Stimulated activated CD8-positive, alpha-beta memory T cell treated with anti-CD3 and anti-CD28 coated beads, Interleukin-4, amount 100 ng/mL, for 1 hour (primary cell): ENCODE measurements at places on chromosomes 1 and 21.
A peak's percentile ranks its signal among the peaks of the same experiment; 100 is the strongest.

DNA sequence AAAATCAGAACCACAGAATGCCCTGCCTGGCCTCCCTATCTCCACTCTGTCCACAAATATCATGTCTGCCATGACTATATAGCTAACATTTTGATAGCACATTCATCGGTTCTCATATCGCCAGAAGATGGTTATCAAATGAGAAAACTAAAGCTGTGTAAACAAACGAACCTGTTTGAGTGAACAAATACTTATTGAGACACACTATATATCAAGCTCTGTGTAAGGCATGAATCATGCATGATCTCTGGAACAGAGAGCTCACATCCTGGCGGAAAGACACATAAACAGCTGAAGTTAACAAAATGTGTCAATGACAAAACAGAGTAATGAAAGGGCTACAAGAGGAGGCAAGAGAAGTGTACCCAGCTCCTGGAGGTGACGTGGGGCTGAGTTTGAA is 13.1 kb downstream of the KCND3 start:
- no peak for DNase-seq

- DNase-seq = no peak
Observed at GRCh38 chr1:79568411-79568810, 561.9 kb upstream of the ADGRL4 start.

- DNase-seq = no peak
Observed at GRCh38 chr1:161935264-161935663, 88.4 kb downstream of the OLFML2B start.

- no peak for DNase-seq
Observed at GRCh38 chr1:24727501-24728216, 17.6 kb upstream of the CLIC4 start.

GRCh38 chr1:70278710-70279109 is 57.5 kb downstream of the SRSF11 start:
- no peak for DNase-seq

DNA sequence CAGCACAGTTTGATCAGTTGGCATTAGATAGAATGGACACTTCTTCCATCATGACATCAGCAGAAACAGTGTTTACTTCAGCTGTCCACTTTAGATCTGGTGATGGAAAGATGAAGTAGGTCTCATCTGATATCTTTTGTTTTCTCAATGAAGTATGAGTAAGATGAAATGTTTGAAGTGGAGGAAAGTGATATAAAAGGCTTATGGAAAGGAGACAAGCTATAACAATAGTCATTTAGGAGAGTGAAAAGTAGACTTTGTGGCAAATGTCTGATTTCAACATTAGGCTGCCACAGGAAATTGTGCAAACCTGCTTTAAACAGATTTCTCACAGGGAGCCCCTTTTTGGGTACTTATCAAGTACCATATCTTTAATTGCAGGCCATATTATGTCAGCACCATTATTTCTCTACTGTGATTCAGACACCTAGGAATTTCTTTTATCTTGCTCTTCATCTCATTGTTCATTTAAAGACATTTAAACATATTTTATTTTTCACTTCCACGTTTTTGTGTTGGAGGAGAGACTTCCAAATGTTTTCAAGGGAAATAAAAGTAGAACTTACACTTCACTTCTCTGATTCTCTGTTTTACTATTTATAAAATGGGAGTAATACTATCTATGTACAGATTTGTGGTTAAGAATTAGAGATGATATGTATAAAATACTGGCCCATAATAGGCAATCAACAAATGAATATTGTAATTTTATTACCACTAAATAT is 18.1 kb downstream of the PDC start:
- DNase-seq = no peak

GRCh38 chr1:182478238-182478637 is 28.3 kb downstream of the RGSL1 start:
- no peak for DNase-seq

- DNase-seq = peak; percentile 33
Observed at GRCh38 chr1:154463512-154463990, 38.5 kb upstream of the TDRD10 start.

DNA sequence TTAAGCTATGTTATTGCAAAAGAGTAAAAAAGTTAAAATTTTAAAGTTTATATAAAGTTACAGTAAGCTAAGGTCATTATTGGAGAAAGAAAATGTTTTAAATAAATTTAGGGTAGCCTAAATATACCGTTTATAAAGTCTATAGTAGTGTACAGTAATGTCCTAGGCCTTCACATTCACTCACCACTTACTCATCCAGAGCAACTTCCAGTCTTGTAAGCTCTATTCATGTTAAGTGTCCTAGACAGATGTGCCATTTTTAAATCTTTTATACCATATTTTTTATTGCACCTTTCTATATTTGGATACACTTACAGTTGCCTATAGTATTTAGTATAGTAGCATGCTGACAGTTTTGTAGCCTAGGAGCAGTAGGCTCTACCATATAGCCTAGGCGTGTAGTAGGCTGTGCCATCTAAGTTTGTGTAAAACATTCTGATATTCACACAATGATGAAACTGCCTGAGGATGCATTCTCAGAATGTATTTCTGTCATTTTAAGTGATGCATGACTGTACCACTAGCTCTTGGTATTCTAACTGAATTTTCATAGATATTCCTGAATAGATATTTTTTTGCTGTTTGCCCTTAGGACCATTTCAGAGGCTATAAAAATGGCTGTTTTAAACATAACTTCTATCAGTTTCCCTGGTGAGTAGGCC is 26.8 kb downstream of the PPP2R5A start:
- no peak for DNase-seq

GRCh38 chr1:109243221-109243620 is 6.1 kb upstream of the CELSR2 start:
- no peak for DNase-seq

DNA sequence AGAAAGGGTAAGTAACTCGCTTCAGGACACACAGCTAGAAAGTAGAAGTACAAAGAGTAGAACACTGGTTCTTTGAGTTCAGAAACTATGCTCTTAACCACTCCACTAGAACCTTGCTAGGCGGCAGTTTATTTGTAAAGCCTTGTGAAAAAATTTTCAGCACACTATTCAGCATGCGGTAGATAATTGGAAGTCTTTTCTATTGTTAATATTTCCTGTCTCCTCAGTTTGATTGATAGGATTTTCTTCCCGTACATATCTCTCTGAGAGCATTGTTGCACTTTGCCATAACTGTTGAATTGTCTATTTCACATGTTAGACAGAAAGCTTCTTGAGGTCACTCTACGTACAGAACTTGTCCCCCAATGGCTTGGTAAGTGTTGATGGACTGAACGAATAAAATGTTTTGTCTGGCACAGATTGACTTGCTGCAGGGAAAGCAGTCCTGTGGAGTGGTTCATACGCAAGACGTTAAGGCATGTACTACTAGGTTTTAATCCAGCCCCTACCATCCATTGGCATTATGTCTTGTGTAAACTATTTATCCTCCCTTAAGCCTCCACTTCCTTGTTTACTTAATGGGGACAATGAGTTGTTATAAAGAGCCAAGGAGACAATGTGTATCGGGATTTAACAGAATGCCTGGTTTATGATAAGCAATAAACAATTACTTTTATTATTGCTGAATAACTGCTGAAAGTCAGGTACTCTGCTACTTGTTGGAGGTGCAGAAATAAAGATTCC is 35.8 kb downstream of the C1orf21 start:
- DNase-seq = no peak

- no peak for DNase-seq
Observed at GRCh38 chr1:228990906-228991569, 255.8 kb downstream of the RHOU start.

GRCh38 chr1:37861151-37861550 is 1.8 kb upstream of the MTF1 start:
- DNase-seq = no peak
